ENCODE measurements at places on chromosomes 7 and 10.

DNA sequence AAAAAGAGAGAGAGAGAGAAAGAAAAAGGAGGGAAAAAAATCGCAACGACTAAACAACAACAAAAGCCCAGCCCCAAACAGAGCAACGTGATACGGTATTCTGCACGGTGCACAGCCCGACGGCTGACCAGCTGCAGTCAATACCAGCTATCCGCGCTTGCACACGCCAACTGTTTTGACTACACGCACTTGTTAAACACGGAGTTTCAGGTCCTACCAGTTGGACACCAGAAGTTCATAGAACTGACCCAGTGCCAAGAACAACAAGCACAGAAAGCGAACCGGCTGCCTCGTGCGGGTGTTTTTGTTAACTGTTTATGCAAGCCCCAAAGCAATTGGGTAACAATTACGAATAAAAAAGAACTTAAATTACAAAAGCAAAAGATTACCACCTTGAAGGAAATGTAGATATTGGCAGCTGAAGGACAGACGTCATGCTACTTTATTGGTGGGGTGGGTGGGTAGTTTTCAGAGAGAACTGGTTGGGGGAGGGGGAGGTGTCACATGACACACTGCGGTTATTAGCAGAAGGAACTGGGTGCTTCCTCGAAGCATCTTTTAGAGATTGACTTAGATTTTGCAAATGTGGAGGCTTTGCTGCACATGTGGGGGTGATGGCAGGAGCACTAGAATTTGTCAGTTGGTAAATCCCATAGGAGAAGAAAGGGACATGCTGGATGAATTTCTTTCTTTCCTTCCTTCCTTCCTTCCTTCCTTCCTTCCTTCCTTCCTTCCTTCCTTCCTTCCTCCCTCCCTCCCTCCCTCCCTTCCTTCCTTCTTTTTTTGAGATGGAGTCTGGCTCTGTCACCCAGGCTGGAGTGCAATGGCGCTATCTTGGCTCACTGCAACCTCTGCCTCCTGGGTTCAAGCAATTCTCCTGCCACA is 110.6 kb upstream of the EFCAB10 start:
- DNase-seq: peak; percentile 78

GRCh38 chr10:133012573-133013359 is 70.4 kb upstream of the CFAP46 start:
- DNase-seq: peak; percentile 65

GRCh38 chr10:110057456-110057855 is 49.7 kb downstream of the ADD3 start:
- no peak for DNase-seq

GRCh38 chr10:13068071-13068470 is 31.9 kb upstream of the OPTN start:
- no peak for DNase-seq

GRCh38 chr7:142866361-142867096 is 11.7 kb downstream of the EPHB6 start:
- peak; percentile 77 for DNase-seq

DNA sequence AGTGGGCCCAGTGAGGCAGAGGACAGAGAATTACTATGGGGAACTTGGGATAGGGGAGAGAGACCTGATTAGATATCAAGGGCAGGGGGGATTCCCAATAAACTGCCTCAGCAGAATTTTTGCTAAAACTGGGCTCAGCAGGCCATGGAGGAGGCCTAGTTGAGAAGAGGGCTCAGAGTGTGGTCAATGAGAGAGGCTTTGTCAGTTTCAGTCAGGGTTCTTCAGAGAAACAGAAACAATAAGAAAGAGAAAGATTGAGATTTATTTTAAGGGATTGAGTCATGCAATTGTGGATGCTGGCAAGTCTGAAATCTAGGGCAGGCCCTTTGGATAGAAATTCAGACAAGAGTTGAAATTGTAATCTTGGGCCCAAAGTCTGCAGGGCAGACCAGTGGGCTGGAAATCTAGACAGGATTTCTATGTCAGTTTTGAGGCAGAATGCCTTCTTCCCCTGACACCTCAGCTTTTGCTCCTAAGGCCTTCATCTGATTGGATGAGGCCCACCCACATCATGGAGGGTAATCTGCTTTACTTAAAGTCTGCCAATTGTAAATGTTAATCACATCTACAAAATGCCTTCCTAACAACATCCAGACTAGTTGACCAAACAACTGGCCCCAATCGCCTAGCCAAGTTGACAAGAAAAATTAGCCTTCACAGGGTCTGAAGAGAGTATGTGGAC is 33.5 kb upstream of the CCSER2 start:
- no peak for DNase-seq

GRCh38 chr7:90596671-90597562 is 796 bp downstream of the CDK14 start:
- peak; percentile 34 for DNase-seq

GRCh38 chr10:70598857-70599295 is 3.7 kb downstream of the PRF1 start:
- no peak for DNase-seq

DNA sequence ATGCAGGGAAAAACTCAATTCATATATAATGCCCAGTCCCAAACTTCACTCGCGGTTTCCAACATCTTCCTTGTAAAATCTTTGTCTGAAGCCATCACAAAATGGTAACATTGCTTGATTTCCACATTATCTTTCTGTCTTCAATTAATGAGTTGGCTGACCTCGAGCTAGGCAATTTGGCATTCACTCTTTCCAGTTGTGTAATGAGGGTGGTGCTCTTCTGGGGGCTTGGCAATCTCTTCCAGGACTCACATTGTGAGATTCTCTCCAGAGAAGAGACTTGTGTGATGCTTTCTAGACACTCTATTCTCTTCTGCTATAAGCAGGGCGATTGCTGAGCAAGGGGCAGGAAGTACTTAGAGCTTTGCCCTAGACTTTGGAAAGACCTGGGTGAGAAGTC is 179.5 kb downstream of the JCAD start:
- no peak for DNase-seq

GRCh38 chr10:85655411-85655810 is 711.2 kb downstream of the GRID1 start:
- no peak for DNase-seq

- no peak for DNase-seq
These were observed 125.3 kb downstream of the CHCHD3 start for GRCh38 chr7:132956556-132956955.

GRCh38 chr10:87619705-87620104 is 40.0 kb upstream of the PAPSS2 start:
- no peak for DNase-seq

DNA sequence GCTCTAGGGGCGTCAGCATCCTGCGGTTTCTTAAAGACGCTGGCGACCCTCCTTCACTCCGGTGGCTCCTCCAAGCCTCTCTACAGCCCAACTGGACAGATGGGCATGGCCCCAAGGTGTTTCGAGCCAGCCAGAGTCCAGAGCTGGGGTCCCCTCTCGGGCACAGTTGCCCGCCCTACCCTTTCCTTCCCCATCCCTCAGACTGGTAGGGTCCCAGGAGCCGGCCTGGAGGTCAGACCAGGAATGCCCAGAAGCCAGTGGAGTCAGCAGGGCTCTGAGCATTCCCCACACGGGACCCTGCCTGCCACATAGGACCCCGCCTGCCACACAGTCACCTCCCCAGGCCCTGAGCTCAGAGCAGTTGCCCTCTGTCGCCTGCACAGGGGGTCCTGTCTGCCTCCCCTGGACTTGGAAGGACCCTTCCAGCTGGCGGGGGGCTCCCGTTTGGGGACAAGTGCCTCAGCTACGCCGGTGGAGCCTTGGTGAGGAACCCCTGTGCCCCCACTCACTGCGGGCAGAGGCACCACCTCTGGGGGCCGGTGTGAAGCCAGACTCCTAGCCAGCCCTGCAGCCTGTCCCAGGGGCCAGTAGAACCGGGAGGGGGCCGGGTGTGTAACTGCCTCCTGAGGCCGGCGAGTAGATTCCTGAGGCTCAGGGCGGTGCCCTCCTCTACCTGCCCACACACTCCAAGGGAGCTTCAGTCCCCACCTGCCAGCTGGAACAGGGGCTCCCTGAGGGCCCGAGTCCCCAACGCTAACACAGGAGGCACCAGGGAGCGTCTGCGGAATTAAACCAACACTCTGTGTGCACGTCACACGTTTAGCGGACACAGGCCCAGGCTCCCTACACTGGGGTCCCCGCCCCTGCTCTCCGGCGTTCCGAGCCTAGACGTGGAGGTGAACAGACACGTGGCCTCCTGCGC is 19.4 kb upstream of the PDGFA start:
- peak; percentile 41 for DNase-seq

DNA sequence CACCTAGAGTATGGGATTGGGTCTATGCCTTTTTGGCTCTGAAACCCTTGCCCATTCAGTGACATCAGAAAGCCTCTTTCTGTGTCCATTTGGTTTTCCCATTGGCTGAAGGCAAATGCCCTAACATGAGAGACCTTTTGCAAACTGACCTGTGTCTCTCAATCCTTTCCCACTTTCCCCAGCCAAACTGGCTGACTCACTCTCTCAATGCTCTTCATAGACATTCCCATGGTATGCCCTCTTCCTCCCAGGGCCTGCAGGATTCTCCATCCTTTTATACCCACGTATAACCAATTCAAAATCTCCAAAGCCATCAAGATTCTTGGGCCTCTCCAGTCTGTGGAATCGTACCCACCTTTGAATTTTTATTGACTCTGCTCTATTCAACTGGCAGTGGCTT is 563.3 kb downstream of the GATA3 start:
- no peak for DNase-seq

DNA sequence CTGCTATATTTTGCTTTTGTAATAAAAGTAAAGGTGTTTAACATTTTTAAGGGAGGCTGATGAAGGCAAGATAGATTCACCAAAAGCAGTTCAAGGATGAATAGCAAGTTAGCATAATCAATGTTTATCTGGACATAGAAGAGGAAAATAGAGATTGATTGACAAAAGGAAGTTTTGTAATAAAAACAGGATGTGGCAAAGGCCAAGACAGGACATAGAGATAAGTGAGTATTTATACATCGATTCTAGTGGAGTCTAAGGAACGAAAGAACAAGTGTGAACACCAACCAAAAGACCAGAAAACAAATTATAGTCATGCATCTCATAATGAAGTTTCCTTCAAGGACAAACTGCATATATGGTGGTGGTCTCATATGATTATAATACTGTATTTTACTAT is 123.8 kb downstream of the CCDC71L start:
- DNase-seq: no peak

DNA sequence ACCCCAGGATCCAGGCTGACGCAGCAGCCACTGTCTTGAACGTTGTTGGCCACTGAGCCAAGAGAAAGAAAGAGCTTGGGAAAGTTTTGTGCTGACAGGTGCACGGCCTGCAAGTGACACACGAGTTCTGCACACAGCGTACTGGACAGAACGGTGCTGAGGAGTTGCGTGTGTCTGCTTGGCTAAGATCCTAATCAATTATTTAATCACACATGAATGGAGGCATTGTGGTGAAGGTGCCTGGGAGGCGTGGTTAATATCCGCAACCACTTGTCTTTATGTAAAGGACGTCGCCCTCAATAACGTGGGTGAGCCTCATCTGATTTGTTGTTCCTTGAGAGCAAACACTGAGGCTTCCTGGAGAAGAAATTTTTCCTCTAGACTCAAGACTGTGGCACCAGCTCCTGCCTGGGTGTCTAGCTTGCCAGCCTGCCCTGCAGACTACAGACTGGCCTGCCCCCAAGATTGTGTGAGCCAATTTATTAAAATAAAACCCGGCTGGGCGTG is 16.6 kb upstream of the GNA12 start:
- DNase-seq: no peak

- peak; percentile 77 for DNase-seq
These were observed 58.6 kb downstream of the PROSER2 start for GRCh38 chr10:11881477-11882417.

GRCh38 chr10:82910301-82910700 is 1035.3 kb downstream of the NRG3 start:
- DNase-seq: no peak

GRCh38 chr10:16953270-16953669 is 136.0 kb upstream of the RSU1 start:
- no peak for DNase-seq

GRCh38 chr7:14635955-14636354 is 266.6 kb downstream of the DGKB start:
- DNase-seq: no peak

DNA sequence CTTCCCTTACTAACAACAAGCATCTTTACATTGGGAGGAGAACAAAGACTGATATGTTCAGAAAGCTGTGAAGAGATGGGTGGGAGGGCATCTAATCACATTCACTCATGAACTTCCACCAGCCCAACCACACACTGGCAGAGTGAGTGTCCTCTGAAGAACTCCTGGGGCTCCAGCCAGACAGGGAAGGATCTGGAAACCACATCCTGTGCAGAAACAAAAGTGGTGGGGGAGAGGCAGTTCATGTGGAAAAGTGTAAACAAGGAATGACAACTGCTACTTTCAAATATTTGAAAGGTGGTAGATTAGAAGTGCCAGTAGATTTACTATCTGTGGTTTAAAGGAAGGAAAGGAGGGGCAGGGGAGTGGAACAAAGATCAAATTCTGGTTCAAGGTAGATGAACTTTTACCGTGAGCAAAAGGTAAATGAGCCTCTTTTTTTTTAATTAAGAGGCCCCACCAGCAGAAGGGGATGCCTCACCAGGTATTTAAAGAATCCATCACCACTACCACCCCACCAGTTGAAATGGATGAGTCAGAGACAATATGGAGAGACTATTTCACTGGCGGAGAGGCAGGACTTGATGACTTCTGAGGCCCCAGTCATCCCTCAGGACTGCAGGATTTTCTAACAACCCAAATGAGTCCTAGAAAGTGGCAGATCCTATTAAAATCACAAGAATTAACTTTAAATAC is 34.5 kb downstream of the GOT1 start:
- DNase-seq: peak; percentile 23

- peak; percentile 38 for DNase-seq
These were observed 251.2 kb upstream of the GRB10 start for GRCh38 chr7:51033727-51034520.

DNA sequence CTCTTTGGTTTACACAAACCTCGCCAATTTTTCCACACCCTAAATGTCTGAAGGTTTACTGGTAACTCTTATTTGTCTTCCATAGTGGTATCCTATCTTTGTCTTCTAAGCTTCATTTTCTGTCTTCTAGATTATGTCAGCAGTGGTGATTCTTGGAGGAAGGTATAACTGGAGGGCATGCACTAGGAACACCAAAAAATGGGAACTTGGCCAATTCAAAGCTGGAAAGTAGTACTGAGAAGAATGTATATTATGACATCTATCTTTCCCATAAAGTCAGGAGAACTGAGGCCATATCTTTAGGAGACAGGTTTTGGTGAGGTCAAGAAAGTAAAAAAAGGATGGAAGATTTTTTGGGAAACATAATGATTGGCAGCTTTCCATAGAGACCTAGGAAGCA is 113.3 kb downstream of the CPEB3 start:
- DNase-seq: no peak

GRCh38 chr10:96440361-96441292 is 73.1 kb downstream of the TLL2 start:
- DNase-seq: no peak

DNA sequence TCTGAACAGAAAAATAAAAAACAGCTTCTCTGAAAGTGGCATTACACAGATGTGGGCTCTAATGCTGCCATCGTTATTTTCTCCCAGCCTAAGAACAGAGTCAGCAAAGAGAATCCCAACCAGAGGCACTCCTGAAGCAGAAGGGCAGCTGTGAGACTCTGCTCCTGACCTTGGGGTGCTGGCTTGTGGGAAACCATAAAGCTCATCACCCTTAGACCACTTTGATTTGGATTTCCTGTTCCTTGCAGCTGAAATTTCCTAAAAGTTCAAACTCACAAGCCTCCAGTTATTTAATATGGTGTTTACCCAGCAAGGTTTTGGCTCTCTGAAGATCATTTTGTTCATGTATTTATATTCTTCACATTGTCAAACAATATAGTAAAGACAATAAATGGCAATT is 814.8 kb downstream of the TNS3 start:
- no peak for DNase-seq

- peak; percentile 58 for DNase-seq
These were observed 682.8 kb downstream of the MAGI2 start for GRCh38 chr7:78770422-78771410.

GRCh38 chr7:134129856-134130523 is 2.9 kb downstream of the LRGUK start:
- peak; percentile 30 for DNase-seq

Data from ELF-1 (cell line).